KBM-7 (cell line): ENCODE measurements at places on chromosomes 5 and 9.
A peak's percentile ranks its signal among the peaks of the same experiment; 100 is the strongest.

DNA sequence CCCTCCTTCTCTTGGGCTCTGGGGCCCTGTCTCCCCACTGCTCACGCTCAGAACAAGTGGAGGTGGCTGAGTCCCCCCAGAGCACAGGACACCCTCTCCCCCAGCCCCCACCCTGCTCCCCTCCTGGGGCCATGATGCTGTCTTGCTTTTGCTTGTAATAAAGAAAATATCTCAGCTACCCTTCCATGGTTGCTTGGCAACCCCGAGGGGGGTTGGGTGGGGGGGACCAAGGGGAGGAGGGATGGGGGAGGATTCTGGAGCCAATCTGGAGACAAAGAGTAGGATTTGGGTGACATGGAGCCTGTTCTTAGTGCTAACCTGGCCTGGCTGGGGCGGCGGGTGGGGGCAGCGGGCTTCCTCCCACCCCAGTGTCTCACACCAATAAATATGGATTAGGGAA, 16.1 kb upstream of the CERCAM start:
- DNase-seq: no peak

DNA sequence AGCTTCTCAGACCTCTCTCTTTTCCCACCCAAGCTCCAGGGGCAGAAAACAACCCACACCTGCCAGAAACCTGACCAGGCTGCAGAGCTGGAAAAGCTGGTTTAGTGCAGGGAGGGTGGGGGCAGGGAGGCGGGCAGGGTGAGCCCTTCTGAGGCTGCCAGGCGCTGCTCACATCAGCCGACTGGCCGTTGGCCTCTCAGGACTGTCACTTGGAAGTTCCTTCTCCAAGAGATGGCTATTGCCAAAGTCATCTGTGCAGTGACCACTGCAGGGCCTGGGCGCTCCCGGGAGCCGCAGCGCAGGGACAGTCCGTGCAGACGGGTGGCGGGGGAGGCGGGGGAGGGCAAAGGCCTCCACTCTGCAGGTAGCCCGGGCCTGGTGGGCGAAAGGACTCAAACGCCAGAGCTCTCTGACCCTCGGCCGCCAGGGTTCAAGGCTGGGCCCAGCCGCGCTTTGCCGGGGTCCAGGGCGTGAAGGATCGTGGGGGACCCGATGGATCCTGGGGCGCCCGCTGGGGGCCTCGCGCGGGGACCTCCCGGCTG, 205.0 kb upstream of the IER5L start:
- no peak for DNase-seq

- DNase-seq: no peak
These were observed 13.0 kb upstream of the CXXC5 start for GRCh38 chr5:139635191-139635590.

GRCh38 chr5:72376381-72376780, 56.2 kb downstream of the PTCD2 start:
- DNase-seq: no peak

DNA sequence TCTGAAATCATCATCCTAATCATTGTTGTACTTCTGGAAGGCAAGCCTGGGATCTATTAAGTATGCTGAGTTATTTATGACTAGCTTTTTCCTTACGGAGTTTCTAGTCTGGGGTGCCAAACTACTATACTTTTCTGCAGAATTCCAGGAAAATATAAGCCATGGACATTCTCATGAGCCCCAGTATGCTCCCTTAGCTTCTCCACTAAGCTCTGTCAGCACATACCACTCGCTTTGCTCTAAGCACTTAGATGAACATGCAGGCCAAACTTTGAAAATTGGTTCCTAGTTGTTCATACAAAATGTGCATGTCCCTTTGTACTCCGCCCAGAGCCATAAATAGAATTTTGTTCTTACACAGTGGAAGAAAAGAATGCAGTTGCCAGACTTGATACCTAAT, 284.6 kb downstream of the ARRDC3 start:
- no peak for DNase-seq

DNA sequence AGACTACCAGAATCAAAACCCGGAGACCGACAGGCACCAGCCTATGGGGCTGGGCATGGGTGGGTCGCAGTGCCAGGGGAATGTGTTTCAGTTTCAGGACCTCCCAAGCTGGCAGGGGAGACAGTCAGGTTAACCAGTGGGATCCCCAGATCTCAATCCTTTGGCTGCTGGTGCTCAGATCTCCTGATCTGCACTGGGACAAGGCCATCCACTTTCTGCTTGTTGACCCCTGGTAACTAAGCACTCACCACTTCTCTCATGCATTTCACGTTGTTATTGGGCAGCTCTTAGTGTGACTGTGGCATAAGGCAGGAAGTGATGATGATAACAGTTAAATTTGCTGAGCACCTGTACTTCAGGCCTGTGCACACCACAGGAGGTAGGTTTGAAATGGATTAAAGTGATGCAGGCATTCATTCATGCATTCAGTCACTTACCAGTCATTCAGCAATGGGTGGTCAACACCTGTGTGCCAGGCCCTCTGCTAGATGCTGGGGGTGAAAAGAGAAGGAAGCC, 42.1 kb upstream of the STXBP1 start:
- DNase-seq: no peak

DNA sequence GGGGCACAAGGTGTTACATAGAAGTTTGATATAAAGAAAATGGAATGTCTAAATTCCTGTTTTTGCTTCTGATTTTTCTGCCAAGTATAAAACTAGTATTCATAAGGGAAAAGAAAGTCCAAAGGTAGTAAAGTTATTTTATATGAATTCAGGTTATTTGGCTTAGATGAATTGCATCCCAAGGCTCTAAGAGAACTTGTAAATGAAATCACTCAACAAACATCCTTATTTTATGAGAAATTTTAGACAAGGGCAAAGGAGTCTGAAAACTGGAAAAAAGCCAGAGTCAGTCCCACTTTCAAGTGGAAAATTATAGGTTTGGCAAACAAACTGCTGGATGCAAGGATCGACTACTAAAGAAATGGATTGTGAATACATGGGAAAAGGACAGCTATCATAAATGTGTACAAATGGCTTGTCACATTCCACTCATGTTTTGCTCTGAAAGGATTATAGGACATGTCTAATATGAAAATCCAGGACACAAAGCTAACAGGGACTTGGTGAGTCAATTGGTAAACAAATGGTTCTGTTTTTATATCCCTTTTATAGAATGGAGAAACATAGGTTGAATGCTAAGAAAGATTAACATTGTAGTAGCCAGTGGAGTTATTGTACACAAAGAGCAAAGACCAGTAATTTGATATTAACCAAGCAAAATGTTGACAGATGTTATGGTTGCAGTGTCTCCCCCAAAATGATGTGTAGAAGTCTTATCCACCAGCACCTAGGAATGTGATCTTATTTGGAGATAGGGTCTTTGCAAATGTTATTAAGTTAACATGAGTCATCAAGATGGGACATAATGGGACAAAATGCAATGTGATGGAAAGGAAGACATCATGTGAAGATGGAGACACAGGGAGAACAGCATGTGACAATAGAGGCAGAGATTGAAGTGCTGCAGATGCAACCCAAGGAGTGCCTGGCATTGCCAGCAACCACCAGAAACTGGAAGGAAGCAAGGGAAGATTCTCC, 495.7 kb downstream of the TLE1 start:
- DNase-seq: no peak

DNA sequence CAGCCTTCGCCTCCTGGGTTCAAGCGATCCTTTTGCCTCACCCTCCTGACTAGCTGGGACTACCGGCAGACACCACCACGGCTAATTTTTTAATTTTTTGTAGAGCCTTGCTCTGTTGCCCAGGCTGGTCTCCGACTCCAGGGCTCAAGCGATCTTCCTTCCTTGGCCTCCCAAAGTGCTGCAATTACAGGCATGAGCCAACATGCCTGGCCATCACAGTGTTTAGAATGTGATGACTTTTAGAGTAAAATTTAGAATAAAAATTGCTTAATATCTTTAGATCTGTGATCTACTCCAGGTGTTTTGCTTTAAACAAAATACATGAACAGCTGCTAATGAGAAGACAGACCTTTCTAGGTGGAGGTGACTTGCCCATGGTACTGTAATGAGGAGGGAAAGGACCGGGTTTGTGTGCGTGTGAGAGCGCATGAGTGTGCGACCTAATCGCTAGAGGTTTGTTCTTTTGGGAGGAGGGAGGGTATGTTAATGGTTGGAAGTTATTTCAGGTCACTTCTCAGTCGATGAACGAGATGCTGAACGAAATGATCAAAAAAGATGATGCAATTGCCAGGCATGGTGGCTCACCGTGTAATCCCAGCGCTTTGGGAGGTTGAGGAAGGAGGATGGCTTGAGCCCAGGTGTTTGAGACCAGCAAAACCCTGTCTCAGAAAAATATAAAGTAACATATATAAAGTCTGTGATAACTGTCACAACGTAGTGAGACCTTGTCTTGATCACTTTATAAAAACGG, 2.0 kb downstream of the CNOT6 start:
- no peak for DNase-seq

- no peak for DNase-seq
These were observed 1.1 kb upstream of the SPIN1 start for GRCh38 chr9:88387036-88387551.

DNA sequence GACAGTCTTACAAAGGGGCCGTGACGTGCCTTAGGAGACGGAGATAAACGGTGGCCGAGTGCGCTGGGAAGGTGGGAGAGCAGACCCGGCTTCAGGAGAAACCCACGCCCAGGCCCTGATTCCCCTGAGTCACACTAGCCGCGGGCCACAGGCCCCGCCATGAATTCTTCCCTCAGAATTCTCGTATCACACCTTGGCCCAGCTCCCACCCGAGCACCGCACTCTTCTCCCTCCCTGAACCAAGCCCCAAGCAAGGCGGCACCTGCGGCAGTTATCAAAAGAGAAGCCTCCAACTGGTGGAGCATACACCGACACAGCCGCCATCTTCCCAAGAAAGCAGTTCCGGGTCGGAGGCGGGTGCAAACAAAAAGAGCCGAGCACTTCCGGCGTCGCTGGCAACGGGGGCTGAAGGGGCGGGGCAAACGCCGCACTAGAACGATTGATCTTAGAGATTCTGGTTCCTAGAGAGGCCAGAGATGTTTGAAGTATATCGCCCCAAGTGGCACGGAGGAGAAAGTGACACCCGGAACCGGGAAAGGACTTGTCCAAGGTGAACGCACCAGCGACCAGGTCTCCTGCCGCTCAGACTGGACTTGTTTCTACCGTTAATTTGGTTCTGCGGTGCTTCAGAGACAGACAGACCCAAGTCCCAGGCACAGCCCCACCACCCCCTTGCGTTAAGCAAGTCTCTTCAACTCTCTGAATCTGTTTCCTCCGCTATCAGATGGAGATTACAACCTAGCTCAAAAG, at the start of gene PSMB7:
Gene PSMB7 (minus strand): TSS at position 341 of the 750 bp plus-strand sequence. CDS start 17 bp downstream, at position 324.
- peak; percentile 97 for DNase-seq

DNA sequence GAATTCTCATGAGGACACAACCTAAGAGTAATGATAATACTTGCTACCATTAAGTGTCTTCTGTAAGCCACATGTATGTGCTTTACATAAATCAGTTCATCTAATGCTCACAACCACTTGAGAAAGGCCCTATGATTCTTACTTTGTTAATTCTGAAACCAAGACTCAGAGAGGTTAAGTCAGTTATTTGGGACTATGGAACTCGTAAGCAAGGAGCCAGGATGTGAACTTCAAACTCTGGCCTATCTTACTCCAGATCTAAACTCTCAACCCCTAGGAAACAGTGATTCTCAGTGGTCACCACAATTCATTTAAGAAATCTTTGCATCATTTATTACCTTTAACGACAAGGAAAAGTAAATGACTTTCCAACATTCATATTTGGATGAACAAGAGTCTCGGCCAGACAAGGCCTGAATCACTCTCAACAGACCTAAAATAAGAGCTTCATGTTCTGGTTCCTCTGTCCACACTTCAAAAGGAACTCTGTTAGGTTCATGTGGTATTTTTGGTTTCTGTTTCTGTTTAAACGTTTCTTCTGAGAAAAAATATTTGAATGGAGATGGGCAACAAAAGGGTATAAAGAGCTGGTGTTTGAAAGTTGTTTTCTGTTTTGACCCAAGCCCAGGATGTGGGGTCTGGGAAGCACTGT, 104.8 kb downstream of the LPAR1 start:
- DNase-seq: no peak

DNA sequence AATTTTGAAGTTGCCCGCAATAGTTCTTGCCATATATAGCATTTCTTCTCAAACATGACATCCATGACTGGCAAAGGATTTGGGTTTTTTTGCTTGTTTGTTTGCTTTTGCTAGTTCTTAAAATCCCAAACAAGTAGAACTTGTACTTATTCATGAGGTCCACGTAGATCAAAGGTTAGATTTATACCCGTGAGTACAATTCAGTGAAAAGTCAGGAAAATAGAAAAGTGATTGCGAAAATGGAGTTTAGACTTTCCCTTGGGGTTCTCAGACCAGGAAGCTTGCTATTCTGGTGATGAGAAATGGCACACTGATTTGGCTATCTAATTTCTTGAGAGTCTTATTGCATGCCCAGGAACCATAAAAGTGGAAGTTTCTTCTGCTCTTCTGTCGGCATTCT, 304.7 kb downstream of the CTNND2 start:
- DNase-seq: no peak

DNA sequence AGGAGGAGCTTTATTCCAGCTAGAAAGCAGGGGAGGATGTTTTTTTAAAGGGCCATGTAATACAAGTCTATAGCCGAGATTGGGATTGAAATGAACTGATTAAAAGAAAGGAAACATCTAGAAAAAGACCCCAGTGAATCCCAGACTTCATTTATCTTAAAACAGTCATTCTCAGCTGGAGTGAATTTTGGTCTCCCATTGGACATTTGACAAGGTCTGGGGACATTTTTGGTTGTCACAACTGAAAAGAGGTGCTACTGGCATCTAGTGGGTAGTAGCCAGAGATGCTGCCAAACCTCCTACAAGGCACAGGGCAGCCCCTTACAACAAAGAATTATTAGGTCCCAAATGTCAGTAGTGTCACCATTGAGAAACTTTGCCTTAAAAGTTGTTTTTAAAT, 16.3 kb upstream of the SPINK4 start:
- no peak for DNase-seq

DNA sequence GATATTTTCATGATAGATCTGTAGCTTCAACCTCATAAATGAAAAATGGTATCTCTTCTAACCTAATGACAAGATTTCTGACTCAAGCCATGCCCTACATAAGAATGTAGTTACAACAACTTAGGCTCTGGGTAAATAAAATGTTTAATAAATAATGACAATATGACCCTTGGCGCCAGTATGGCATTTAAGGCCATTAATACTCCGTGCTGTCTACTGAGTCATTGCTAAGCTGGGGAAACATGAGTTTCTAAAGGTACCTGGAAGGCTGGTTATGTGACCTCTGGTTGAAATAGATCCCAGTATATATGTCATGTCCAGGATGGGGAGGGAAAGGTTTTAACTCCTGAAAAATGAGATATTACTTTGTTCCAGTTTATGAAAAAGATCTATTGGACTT, 58.0 kb upstream of the CEMIP2 start:
- DNase-seq: no peak
